Mesothelial cell of epicardium (in vitro differentiated cells): ENCODE measurements at places on chromosomes 6 and 20.

DNA sequence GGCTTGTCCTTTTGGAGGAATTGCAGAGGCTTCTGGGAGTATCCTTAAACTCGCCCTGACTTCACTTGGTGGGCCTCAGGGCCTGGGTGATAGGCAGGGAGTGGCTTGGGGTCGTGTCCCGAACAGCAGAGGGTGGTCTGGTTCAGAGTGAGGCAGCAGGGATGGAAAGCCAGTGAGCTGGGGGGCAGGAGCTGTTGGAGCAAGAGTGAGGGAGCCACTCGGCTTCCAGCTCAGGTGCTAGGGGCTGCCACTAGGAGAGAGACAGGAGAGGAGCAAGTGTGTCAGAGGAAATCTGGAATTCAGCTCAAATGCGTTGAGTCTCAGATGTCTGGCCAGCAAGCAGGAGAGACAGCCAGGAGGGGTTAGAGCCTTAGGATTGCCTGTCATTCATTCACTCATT lies 85.8 kb downstream of the DLGAP4 start:
- DNase-seq: no peak

GRCh38 chr6:41535766-41536165 lies 10.4 kb upstream of the FOXP4 start:
- no peak for DNase-seq

- no peak for DNase-seq
Measured at GRCh38 chr20:40599987-40600386, 89.0 kb downstream of the MAFB start.

DNA sequence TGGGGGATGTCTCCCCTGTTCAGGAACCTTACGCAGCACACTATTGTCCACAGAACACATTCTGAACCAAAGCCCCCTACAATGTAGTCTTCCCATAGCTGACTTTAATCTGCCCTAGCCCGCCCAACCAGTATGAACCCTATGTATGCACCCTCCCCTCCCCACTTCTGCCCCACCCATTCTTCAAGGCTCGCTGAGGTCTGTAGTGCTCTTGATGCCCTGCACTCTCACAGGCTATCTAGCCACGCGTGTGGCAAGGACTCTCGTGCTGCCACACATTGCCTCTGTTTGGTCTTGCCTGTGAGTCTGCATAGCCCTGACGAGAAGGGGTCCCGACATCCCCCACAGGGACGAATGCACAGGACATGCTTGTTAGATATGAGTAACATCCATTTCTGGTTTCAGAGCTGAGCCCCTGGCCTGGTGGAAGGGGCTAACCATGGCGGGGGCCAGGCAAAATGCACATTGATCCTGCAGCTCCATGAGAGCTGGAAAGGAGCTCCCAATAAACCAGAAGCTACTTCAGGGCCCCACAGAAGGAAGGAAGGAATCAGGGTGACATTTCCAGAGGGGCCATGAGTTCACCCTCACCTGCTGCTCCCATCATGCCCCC lies 22.6 kb downstream of the MOCS1 start:
- DNase-seq: no peak

DNA sequence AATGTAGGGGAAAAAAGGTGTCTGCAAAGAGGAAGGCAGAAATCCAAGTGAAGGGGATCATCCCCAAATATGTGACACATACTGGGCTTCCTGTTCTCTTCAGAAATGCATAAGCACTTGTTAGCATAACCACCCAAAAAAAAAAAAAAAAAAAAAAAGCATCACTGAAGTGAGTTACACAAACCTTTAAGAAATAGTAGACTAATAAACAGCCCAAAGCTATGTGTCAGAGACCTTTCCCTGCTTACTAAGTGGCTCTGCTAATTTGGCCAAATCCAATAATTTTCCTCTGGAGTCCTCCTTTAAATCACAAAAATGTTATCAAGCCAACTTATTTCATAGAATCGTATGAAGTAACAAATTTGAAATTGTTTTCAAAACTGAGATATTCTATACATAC lies 7.5 kb upstream of the DST start:
- DNase-seq: no peak

DNA sequence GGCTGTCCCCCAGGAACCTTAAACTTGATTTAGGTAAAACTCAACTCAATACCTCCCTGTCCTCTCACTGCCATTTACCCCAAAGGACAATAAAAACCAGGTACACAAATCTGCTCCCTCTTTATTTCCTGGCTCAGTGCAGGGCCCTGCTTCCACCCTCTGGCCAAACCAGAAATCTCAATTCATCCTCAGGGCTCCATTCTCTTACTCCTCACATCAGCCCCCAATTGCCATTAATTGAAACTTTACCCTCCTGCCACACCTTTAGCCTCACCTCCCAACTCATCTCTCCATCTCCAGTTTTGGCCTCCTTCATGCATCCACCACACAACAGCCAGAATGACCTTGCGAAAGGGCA lies 10.5 kb downstream of the ZBTB2 start:
- no peak for DNase-seq

DNA sequence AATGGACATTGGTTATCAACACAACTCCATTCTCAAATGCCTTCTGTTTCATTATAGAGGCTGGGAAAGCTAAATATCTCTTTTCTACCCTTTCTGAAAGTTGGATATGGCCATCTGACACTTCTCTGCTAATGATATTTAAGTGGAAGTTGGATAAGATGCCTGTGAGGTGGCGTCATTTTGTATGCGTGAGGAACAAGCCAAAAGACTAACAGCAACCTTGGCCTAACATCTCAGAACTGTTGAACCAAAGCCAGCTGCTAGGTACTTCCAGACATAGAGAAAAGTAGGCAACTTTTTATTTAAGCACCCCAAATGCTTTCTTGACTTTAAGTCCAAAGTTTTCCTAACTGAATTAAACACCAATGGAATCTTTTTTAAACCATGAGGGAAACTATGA lies 708.4 kb downstream of the CD109 start:
- DNase-seq: no peak

- peak; percentile 59 for DNase-seq
Measured at GRCh38 chr6:73519926-73520687, 725 bp downstream of the EEF1A1 start.

- DNase-seq: no peak
Measured at GRCh38 chr6:160791981-160792418, 90.0 kb downstream of the PLG start.

GRCh38 chr20:8578161-8578865 lies 446.2 kb downstream of the PLCB1 start:
- DNase-seq: no peak

- no peak for DNase-seq
Measured at GRCh38 chr20:47230811-47231256, 125.7 kb downstream of the ZMYND8 start.

DNA sequence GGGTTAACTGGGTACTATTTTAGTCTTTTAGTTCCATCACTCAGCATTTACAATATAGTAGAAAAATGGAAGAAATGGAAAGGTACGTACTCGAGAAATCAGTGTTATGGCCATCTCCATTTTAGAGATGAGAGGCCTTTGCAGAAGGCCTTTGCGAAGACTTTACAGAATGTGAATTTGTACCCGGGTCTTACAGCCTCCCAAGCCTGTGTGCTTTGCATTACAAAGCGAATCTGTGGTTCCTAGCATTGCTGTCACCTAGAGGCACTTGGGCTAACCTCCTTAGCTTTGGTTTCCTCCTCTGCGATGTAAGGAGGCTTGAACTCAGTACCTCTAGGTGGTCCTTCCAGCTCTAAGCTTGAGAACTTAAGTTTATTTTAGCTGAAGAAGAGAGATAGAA lies 10.9 kb downstream of the VAPB start:
- DNase-seq: no peak

DNA sequence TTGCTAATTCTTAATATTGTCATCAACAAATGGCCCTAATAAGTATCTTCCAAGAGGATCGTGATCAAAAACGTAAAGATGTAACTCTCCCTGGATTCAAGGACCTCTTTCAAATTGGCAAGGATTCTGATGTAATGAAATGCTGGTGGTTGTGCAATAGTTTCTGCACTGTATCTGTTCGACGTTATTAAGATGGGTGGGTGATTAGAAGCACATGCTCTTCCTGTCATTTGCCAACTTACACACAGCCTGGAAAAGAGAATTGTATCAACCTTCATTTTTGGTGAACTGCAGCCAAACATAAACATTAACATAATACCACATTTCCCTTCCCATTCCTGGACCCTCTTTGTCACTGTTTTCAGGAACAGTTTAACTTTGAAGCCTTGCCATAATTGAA lies 9.8 kb downstream of the FOXQ1 start:
- no peak for DNase-seq

GRCh38 chr6:2763345-2763841 lies 1.8 kb upstream of the WRNIP1 start:
- no peak for DNase-seq

- DNase-seq: no peak
Measured at GRCh38 chr6:11263291-11263775, 30.9 kb upstream of the NEDD9 start.

- DNase-seq: peak; percentile 47
Measured at GRCh38 chr6:92810913-92811312, 608.4 kb downstream of the EPHA7 start.

GRCh38 chr6:13395272-13396237 lies 67.2 kb upstream of the TBC1D7 start:
- DNase-seq: peak; percentile 71

DNA sequence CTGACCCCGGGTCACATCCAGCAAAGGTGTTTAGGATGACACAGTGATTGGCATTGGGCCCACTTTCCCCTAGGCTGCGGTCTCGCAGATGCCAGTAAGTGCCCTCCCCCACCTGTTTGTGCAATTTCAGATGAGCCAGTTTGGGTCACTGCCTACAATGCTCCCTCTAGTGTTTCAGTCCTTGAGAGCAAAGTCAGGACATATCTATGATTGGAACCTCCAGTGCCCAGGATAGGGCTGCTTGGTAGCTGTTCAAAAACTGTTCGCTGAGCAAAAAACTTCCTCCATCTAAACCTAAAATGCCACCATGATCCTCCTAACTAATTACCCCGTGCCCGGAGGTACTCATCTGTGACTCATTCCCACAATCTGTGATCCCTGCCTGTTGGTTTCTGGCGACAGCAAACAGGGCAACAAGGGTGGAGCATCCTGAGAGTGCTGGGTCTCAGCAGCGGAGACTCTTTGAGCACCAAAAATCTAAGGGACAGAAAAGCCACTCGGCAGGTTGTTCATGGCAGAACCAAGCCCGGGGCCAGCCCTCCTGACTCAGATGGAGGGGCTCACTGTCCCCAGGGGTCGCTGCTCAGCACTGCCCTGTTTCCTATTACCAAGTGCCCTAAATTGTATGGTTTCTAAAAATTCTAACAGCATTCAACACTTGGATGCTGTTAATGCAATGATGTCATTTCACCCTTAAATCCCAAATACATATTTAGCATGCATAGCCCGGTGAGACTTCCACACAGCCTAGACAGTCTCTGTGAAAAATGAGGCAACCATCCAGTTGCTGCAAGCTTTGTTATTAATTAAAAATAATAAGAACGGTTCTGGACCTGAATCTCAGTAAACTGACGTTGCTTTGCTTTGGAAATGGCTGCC lies 5.0 kb downstream of the VSX1 start:
- peak; percentile 20 for DNase-seq

- DNase-seq: no peak
Measured at GRCh38 chr20:49584418-49585382, 16.8 kb upstream of the PTGIS start.

DNA sequence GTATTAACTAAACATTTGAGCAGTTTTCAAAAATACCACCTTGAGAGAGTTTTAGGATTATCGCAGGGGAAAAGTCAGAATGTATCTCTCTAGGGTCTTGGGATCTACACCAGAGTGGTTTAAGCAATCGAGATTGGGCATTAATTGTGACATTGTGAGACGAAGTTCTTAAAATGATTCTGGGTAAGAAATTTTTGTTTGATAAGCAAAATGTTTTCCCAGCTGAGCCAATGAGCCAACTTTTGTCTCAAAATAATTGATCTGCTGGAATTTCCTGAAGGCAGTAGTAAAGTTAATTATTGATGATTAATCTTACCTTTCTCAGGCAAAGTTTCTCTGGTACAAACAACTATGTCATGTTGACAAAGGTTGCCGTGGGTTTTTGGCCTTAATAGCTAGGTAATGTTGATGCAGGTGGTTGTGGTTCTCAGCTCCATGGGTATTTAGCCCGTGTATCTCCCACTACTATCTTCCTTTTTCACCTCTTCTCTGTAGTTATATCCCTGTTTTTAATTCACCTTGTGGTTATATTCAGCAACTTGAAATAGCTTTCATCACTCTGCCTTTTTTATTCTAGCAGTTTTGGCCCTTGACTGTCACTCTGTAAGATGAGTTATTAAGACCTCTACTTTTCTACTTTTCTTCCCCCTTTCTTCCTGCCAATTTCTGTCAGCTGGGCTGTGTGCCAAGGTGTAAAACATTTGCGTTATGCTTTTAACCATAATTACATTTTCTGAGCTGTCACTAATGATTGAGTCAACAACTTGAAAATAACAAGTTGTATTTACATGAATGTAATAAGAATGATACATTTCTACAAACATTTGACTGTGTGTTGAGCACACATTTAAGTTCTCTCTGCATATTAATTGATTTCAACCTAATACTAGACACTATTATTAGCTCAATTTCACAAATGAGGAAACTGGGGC lies 368.3 kb upstream of the BTBD3 start:
- DNase-seq: no peak

DNA sequence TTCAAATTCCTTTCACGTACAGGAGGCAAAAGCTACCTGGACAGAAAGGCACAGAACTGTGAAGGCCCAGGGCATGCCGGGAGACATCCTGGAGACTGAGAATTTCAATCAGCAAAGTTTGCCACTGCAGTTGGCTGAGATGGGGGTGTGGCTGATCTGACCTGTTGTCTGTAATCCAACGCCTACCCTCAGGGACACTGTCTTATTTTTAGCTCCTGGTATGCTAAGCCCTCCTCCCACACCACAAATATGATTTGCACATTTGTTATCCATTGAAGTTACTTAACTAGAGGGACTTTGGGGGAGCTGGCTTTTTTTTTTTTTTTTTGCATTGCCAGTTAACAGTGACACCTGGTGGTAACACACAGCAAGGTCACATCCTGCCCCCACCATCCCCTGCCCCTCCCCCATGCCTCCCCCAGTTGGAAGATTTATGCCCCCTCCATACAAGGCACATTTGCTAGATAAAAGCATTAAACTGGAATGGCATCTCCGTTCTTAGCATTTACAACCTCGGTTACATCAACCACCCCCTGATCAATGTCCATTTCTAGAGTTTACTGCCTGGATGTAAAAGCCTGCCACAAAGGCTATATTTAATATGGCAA lies 40.4 kb downstream of the TTI1 start:
- DNase-seq: no peak
